ENCODE measurements at places on chromosomes 2 and 18.

GRCh38 chr2:120820263-120820952, 84.7 kb downstream of the GLI2 start:
- no peak for DNase-seq

- DNase-seq, result no peak
Measured at GRCh38 chr18:12991821-12992179, 638 bp downstream of the CEP192 start.

- no peak for DNase-seq
Measured at GRCh38 chr18:48832938-48833700, 117.6 kb downstream of the SMAD7 start.

- no peak for DNase-seq
Measured at GRCh38 chr2:160696087-160696452, 202.5 kb upstream of the RBMS1 start.

DNA sequence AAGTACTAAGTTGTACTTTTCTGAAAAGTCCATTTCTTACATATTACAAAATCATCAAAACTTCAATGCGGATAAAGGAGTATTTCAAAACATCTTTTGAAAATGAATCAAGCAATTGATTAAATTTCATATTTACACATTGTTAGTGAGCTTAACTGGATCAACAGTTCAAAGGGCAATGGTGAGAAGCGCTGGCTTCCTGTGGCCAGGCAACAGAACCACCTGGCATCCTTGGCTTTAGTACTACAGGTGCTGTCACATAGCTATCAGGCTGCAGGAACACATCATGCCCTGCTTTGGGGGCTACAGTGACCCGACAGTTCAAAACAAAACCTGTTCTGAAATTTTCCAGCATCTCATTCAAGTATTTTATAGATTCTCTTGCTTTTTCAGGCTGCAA, 59.2 kb downstream of the SMAD2 start:
- no peak for DNase-seq

All from stimulated activated CD8-positive, alpha-beta memory T cell treated with anti-CD3 and anti-CD28 coated beads, Interleukin-2, amount 100 ng/mL, for 1 hour (primary cell).